Mesothelial cell of epicardium (in vitro differentiated cells): ENCODE measurements at places on chromosomes 3 and 15. TPM values are rescaled to one million over a fixed set of nuclear protein-coding genes. Genes with fewer than 3 reads are reported as not detected.

DNA sequence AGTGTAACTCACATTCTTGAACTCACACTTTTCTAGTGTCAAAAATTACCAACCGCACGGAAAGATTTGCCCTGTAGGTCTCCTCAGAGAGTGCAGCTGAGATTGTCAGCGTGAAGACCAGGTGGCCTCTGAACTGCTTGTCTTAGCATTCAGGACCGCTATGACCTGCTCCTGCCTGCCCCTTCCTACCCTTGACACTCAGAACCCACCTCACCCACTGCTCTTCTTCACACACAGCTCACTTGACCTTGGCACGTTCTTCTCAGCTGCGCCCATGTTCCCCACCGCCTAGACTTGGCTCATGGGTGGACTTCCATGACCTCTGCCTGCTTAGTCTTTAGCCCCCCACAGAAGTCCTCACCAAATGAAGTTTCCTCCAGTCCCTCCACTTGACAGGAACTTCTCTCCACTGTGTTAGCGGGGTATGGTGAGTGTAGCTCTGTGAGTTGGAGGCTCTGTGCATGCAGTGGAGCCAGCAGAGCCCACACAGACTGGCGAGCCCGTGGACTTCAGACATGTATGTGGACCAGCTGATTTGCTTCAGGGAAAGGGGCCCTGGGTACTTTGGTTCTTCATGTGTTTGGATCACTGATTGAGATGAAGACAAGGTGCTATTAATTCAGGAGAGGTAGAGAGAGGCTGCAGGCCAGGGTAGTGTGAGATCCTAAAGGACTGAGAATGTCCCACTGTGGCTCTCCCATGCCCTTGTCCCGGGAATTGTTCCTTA lies 221.3 kb downstream of the OPA1 start:
- DNase-seq: no peak

GJD2 gene
- total RNA-seq: not detected in 3 replicates

GRCh38 chr3:23548706-23549105 lies 257.0 kb upstream of the UBE2E1 start:
- no peak for DNase-seq

- DNase-seq: no peak
Observed at GRCh38 chr3:183114384-183115178, 15.3 kb upstream of the MCCC1 start.

DNA sequence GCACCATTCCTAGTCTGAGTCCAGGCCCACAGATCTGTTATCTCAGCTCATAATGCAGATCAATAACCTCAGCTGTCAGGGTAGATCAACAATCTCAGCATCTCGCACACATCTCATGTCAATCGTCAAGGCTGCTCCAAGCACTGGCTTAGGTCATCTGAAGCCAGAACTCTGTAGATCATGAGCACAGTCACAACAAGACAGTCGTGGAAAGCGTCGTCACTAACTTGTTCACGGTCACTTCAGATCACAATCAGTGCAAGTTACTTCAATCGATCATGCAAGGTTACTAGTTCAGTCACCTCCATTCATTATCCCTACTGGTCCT lies 71.8 kb downstream of the RBPMS2 start:
- DNase-seq: no peak

DNA sequence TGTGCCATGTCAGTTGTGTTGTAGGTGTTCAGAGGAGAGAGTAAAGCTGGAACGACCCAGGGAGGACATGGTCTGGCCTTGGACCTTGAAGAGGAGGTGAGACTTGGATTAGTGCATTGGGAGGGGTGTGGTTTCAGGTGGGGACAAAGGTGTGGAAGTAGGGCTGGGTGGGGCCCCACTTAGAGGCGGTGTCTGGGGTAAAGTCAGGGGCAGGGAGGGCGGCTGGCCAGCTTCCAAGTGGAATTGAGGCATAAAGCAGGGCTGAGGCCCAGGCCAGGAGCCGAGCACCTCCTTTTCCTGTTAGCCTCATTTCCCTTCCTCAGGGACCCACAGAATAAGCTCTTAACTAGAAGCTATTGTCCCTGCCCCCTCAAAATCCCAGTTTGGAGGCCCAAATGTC lies 36.2 kb upstream of the FLNB start:
- DNase-seq: no peak

DNA sequence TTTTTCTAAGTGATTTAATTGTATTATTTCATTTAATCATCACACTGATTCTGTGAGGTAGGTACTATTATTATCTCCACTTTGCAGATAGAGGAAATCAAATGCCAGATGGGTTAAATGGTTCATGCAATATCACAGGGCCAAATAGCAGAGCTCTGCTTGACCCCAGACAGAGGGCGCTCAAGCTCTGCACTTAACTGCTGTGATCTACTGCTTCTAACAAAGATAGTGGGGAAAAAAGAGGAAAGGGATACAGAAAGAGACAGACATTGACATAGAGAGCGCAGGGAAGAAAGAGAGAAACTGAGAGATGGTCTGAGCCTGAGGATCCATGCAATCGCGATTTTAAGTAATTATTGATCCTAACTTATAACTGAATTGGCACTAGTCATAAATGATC lies 279.1 kb upstream of the THRB start:
- DNase-seq: peak; percentile 44

DNA sequence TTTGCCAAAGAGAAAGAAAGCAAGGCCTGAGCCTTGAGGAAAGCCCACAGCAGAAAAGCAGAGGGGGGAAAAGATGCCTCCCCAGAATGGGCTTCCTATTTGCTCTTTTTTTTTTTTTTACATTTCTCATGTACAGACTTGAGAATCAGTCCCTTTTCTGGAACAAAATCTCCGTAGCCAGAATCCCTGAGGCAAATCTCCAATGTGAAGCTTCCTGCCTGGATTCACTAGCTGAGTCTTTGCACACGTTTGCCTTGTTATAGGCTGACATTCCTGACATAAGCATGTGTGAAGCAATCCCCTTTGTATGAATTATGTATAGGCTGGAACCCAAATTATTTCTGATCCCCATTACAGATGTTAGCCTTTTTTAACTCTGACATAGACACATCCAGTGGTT lies 52.2 kb upstream of the ACTL6A start:
- DNase-seq: no peak

SUMF1 gene
- 26.5 to 31.3 TPM (median 28.7 TPM) in 3 replicates for total RNA-seq

WDR93 gene
- total RNA-seq: 0.34 to 0.54 TPM (median 0.40 TPM) in 3 replicates

- no peak for DNase-seq
Observed at GRCh38 chr3:187377842-187378241, 9.7 kb downstream of the RTP4 start.

LSM3 gene
- total RNA-seq: 9.6 to 10.9 TPM (median 9.7 TPM) in 3 replicates
